T-helper 2 cell (primary cell): ENCODE measurements at places on chromosomes 7 and 10.

DNA sequence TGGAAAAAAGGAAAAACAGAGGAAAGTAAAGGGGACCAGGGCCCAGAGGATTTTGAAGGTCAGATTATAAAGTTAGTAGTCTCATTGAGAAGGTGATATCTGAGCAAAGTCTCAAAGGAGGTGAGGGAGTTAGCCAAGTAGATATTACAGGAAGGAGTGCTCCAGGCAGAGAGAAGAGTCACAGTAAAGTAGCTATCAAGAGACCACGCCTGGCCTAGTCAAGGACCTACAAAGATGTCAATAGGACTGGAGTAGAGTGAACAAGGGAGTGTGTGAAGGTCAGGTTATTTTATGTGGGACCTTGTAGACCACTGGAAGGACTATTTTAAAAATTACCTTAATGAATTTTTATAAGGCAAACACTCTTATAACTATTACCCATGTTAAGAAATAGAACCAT is 64.8 kb downstream of the TPST1 start:
- no peak for DNase-seq

DNA sequence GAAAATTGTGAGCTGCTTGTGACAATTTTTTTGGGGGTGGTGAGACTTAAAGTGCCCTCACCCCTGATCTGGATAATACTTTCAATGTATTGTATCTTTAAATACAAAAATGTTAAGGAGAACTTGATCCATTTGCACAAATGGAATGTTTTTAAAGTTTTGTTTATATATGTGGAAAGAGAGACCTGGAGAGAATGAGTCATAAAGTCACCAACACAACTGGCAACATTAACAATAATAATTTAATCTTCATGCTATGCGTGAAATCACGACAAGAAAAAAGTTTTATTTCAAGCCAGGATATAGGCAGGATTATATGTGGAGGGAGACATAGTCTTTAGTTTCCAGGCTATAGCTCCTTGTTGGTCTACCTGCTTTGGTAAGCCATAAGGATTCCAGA is 537.5 kb downstream of the GPAM start:
- no peak for DNase-seq

GRCh38 chr10:98367604-98368451 is 47.2 kb downstream of the PYROXD2 start:
- no peak for DNase-seq

DNA sequence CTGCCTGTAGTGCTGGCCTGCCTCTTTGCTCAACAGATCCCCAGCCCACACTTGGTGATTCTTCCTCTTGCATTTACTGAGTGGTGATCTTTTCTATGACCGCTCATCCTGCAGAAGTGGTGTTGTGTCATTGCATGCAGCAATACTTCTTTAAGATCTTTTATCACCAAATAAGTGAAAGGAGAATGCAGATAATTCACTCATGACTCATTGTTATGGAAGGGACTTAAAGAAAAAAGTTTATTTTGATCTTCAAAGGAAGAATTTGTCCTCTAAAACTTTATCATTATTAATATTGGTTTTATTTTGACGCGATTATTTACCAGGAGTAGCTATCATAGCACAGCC is 489.1 kb upstream of the CELF2 start:
- DNase-seq = no peak

DNA sequence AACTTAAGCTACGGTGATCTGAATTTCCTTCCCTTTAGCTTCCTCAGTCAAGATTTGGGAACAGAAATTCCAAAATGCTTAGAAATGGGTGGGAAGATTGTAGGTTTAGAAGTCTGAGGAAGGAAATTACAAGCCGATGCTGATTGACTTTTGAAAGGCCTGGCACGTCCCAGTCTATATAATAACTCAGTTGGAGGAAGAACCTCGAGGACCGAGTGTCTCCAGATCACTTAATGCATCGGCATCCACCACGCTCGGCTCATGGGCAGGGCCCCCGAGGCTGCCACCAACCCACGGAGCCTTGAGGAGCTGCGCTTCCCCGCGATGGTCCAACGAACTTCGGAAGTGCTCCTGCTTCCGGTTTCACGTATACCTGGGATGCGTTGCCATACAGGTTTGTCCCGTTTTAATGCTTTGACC is 10.4 kb upstream of the SP8 start:
- DNase-seq = no peak
